GM23338 (cell line): ENCODE measurements at places on chromosomes 12 and 14. TPM values are rescaled to one million over a fixed set of nuclear protein-coding genes. Genes with fewer than 3 reads are reported as not detected.

Gene SLC17A8
- total RNA-seq: 0.24 TPM in 1 of 2 replicates, not detected in the other

Gene KRT5
- total RNA-seq: not detected in 2 replicates

Gene MMP19
- 0.08 and 1.4 TPM in 2 replicates for total RNA-seq

Gene RESF1
- 236 and 313 TPM in 2 replicates for total RNA-seq

Gene LMNTD1
- total RNA-seq: not detected in 2 replicates

Gene DAO
- not detected in 2 replicates for total RNA-seq

Gene C2CD5
- 68.6 and 68.7 TPM in 2 replicates for total RNA-seq
